GM12892 (cell line): ENCODE measurements at places on chromosomes 4 and X.

- DNase-seq = no peak
These were observed 127.4 kb upstream of the ANKRD50 start for GRCh38 chr4:124839786-124840390.

DNA sequence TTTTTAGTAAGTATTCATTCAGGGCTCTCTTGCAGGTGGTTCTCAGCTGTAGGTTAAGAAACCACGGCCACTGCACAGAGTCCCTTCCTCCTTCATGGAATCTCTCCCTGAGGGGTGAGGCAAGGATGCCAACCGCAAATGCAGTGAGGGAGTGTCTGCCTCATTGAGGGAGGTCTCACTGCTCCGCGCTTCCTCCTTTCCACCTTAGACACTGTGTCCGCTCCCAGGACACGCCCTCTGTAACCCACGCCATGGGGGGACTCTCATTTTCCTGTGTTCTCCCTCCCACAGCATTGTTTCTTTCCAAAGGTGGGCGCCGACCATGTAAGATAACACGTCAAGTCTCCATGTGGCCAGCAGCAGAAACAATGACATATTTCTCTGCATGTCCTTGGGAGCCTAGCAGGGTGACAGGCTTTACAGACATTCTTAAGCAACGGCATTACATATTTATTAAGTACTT is 63.2 kb downstream of the SEPSECS start:
- DNase-seq = no peak

GRCh38 chr4:27055221-27055760 is 194.7 kb downstream of the STIM2 start:
- no peak for DNase-seq

- DNase-seq = no peak
These were observed 9.2 kb upstream of the MAML3 start for GRCh38 chr4:140163029-140163810.

GRCh38 chrX:55312655-55313054 is 47.9 kb upstream of the PAGE3 start:
- DNase-seq = no peak

- no peak for DNase-seq
These were observed 128.7 kb downstream of the AKAP4 start for GRCh38 chrX:50072110-50072509.

- no peak for DNase-seq
These were observed 200.2 kb upstream of the UGT8 start for GRCh38 chr4:114398410-114398809.

DNA sequence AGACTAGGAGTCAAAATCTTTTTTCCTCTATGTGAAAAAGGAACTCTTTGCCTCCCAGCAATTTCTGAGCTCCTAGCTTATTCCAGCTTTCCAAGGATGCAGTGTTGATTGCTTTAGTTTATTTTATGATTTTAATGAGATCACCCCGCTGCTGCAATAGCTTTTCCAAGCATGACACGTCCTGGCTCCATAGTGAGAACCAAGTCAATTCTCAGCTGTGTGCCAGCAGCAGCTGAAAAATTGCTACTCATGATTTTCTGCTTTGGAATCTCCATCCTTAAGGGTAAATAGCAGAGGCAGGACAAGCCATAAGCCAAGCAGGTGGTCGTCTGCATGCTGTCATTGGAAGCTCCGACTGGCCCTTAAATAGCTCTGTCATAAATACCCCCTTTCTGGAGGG is 64.5 kb downstream of the FTHL17 start:
- DNase-seq = no peak

DNA sequence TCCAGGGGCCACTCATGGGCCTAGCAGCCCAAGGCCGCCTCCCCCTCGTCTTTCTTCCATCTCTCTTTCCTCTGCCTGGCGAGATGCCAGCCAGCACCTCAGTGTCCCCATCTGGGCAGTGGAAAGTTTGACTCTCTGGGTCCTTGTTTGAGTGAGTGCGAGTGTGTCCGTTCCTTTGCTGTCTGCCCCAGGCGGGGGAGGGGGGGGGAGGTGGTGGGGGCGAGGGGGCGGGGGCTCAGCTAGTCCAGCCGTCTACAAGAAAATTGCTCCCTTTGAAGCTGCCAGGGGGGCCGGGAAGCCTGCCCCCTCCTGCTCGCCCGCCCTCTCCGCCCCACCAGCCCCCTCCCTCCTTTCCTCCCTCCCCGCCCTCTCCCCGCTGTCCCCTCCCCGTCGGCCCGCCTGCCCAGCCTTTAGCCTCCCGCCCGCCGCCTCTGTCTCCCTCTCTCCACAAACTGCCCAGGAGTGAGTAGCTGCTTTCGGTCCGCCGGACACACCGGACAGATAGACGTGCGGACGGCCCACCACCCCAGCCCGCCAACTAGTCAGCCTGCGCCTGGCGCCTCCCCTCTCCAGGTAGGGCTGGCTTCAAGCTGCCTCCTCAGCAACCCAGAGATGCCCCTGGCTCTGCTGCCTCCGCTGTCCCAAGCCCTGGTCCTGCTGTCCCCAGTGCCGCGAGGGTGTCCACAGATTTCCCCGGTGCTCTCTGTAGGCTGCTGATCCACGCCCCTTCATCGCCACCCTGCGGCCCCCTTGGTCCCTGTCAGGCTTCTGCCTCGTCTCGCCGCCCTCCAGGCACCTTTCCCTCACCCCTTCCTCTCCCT is at the start of gene BGN:
BGN (plus strand) TSS at position 440 of the 821 bp plus-strand sequence. CDS start 9,652 bp downstream, outside the sequence.
- no peak for DNase-seq

GRCh38 chr4:167000141-167000852 is 234.0 kb downstream of the SPOCK3 start:
- DNase-seq = no peak

GRCh38 chr4:55125763-55126541 is 557 bp upstream of the KDR start:
- DNase-seq = no peak

GRCh38 chr4:172035562-172035961 is 222.4 kb downstream of the GALNTL6 start:
- DNase-seq = no peak

DNA sequence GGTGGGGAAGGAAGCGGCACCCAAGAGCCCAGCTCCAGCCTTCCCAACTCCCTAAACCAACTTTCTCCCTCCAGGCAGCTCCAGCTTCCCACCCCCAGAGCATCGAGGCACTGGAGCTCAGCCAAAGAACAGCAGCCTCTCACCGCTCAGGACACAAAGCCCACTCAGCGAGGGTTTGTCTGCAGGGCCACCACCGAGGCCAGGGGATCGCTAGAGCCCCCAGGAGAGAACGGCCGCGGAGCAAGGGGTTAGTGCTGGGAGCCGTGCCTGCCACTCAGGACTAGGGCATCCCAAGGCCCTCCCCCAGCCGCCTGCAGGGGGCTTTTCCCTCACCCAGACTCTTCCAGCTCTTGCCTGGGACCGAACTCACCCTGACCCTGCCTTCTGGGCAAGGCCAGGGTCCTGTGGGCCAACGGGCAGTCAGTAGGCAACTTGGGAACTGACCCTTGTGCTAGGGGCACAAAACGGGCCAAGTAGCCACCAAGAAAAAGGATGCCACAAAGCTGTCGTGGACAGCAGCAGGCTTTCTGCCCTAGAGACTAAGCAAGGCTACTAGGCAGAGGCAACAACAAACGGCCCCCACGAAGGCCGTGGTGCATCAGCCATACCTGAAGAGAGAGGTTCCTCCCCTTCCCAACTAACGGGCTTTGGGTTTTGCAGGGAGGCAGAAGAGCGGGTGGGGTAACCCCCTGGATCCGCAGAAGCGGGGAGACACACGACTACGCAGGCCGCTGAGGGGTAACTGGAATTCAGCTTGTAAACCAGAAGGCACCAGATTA is 2.3 kb downstream of the HCFC1 start:
- DNase-seq = no peak

- no peak for DNase-seq
These were observed 189.1 kb downstream of the NDST4 start for GRCh38 chr4:114924311-114924710.

DNA sequence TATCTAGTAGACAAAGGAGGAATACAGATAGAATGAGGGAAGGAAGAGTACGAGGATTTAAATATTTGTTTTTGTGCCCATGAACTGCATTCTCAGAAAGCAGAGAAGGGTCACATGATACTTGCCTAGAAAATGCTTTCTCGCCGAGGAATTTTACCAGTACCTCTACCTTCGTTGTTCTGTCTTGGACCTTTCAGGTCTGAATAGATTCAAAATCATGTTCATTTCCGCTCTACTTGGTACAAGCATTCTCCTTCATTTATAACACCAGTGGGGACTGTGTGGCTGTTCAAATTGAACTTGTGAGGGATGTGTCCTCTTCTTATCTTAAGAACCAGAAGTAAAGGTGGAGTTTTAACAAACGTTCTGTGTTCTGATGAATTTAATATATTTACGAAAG is 1.9 kb downstream of the USP38 start:
- no peak for DNase-seq

GRCh38 chr4:5054532-5054931 is 3.3 kb downstream of the STK32B start:
- no peak for DNase-seq

DNA sequence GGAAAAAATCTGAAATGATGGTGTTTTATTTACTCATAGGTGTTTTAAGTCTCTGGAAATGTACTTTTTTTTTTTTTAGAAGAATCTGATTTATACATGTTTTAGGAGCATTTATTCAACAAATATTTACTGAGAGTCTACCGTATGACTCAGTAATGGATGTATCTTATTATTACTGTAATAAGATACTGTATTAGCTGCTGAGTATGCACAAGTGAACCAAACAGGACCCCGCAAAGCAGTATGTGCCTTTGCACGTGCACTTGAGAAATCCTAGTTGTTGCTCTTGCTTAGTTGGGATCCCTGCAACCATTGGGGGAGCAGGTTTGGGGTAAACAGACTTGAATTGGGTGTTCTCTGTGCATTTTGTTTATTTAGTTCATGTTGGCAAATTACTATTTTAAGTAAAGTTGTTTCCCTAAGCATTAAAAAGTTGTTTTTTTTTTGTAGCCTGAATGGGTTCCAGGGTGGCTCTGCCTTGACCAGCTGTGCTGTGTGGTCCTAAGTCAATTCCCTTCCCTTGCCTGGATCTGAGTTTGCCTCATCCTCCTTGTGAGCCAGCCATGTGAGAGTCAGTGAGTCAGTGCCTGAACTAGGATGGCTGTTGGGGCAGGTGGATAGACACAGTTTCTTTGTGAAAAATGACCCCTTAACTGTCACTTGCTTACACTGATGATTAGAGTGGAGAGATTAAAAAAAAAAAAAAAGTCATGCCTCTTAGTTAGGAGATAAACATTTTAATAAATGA is 27.7 kb downstream of the DCUN1D4 start:
- no peak for DNase-seq

- DNase-seq = no peak
These were observed 103.0 kb downstream of the CPZ start for GRCh38 chr4:8695237-8696219.

DNA sequence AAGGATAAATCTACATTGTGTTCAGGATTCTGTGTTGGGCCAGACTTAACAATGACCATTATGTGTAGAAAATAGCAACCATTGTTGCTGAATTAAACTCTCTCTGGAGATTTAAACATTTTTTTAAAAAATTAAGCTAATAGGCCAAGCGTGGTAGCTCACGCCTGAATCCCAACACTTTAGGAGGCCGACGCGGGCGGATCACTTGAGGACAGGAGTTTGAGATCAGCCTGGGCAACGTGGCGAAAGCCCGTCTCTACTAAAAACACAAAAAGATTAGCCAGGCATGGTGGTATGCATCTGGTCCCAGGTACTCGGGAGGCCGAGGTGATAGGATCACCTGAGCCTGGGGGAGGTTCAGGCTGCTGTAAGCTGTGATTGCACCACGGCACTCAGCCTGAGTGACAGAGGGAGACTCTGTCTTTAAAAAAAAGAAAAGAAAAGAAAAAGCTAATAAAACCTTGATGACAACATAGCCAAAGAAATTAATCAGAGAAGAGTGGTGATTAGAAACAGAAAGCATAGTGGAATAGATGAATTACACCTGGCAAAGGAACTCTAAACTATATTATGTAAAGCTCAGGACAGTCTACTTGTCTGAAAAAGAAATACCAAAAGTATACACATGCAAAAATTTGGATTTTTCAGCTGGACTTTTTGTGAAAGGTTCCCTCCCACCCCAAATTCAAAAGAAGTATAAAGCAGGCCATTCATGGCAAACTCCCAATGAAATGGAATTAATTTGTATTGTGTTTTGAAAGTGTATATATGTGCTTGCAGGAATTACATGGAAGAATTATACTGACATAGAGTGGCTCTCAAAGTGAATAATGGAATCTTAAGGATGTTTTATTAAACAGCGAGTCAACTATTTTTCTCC is 21.9 kb downstream of the PLS3 start:
- no peak for DNase-seq

DNA sequence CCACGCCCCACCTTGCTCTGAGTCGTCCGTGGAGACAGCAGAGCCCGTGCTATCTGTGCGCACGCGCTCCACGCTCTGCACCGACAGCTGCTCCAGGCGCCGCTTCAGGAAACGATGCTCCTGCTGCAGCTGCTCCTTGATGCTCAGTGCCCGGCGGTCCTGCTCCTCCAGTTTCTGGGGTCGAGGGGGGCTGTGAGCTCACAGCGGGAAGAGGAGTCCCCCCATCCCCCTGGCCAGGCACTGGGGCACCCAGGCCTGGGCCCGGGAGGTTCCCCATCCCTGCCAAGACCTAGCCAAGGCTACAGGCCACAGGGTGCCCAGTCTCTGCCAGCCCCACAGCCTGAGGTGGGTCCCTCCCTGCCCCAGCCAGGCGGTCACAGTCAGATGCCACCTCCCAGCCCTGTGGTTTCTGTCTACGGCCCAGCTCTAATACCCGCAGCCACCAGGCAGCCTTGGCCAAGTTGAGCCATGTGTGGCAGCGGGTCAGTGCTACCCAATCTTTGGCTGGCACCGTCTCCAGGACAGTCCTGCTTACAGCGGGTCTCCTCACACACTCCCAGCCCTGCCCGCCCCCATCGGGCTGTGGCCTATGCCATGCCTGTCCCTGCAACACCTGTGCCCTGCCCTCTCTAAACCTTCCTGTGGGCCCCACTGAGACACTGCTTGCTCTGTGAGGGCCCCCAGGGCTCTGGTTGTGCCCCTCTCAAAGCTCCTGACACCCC is 9.3 kb upstream of the HAUS3 start:
- DNase-seq = peak; percentile 9

DNA sequence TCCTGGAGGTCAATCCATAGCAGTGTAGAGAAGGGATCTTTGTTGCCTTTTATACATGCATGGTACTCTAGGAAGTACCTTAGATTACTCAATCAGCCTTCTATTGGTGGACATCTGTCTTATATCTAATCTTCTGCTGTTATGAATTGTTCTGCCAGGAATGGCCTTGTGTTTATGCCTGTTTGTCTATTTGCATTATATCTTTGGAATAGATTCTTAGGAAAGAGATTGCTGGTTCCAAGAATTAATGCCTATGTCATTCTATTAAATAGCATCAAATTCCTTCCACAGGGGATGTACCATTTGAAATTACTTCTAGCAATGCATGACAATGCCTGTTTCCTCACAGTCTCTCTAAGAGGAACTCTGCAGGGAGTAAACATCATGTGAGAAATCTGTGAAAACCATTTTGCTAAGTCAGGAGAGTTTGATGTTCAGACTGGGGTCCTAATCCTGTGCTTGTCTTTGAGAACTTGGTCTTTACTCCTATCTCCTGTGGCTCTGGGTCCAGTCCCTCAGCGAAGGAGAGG is 42.5 kb downstream of the BEX3 start:
- DNase-seq = no peak

DNA sequence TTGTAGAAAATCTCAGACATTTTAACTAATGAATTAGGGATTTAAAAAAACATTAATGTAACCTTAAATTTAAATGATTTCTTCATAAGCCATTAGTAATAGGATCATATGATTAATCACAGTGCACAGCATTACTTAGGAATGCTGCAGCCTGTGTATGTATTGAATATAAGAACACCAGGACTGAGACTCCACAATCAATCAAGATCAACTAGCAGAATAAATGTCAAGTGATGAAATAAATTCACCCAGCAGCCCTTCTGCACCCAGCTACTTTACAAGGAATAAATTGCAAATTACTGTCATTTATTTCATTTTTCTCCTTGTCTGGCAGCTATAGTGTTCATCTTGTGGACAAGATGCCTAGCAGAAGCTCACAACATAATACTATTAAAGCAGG is 46.5 kb downstream of the NEIL3 start:
- DNase-seq = no peak
